ENCODE measurements at places on chromosomes 2 and 18.

DNA sequence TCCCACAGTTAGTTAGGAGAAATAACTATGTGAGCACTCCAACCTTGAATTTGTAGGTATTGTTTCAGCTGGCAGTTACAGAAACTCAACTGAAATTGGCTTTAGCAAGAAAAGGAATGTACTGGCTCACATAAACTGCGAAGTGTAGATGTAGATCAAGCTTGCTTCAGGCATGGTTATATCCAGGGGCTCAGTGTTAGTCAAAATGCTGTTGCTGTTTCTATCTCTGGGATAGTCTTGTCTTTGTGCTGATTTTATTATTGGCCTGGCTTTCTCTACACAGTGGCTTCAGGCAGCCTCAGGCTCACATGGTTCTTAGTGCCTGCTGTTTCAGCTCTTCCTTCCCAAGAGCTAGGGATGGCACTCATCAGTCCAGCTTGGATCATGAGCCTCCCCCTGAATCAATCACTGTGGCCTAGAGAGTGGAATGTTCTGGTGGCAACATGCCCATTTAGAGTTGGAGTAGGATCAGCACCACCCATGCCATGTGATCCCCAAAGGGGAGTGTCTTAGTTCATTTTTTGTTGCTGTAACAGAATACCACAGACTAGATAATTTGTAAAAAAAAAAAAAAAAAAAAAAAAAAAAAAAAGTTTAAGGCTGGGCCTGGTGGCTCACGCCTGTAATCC, 69.1 kb upstream of the FOXI3 start:
- DNase-seq, result no peak

DNA sequence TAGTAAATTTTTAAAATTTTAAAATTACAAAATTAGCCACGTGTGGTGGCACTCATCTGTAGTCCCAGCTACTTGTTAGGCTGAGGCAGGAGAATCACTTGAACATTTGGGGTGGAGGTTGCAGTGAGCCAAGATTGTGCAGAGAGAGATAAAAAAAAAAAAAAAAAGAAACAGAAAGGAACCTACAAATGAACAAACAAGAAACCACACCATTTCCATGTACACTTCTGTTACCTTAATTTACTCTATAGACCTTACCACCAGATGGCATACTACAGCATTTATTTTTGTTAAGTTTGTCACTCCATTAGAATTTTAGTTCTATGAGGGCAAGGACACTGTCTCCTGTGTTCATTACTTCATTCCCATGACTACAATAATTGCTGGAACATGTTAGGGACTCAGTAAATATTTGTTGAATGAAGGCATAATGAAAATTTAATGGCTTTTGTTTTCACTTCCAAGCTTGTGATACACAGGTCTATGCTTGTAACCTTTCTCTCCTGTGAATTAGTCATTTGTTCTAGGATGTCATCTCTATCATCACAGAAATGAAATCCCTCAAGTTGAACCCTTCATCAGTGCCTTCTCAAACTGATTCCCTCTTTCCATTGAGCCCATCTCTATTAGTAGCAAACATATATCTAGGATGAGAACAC, 76.0 kb downstream of the ARHGAP15 start:
- DNase-seq, result peak; percentile 11

GRCh38 chr2:204026294-204026693, 89.7 kb downstream of the ICOS start:
- no peak for DNase-seq

- no peak for DNase-seq
Measured at GRCh38 chr2:181004647-181005325, 24.4 kb downstream of the UBE2E3 start.

DNA sequence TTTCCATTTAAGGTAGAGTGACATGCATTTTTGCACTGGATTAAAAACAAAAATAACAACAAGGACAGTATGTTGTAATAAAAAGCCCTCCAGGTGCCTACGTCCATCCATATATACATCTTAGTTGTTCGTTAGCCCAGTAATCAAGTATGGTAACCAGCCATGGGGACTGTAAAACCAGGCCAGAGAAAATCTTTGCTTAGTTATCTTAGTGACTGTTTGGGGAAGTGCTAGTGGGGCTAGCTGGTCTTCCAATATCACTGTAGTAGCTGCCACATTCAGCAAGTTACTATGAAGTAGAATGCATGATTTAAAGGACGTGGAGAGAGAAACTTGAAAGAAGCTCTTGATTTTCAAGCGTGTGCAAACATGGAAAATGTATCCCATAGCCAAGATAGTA, 95.9 kb upstream of the STON1 start:
- DNase-seq, result no peak

- DNase-seq, result no peak
Measured at GRCh38 chr2:148298196-148298595, 277.3 kb downstream of the MBD5 start.

DNA sequence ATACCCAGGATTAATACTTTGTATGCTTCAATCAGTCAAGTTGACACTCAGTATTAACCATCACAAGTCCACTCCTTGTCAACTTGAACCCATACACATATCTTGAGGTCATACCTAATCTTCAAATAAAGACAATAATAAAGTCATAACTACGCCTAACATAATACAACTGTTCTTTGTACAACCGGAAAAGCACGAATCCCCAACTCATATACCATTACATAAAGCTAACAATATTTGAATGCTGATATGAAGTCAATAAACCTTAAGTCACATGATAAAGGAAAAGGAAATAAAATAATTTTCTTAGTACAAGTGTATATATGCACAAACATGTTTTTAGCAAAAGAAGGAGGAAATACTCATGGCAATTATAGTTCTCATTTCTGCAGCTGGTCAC, 770.6 kb upstream of the GYPC start:
- DNase-seq, result no peak

Measured in keratinocyte (primary cell).